ENCODE measurements at places on chromosomes 2 and 18. TPM values are rescaled to one million over a fixed set of nuclear protein-coding genes. Genes with fewer than 3 reads are reported as not detected.

DNA sequence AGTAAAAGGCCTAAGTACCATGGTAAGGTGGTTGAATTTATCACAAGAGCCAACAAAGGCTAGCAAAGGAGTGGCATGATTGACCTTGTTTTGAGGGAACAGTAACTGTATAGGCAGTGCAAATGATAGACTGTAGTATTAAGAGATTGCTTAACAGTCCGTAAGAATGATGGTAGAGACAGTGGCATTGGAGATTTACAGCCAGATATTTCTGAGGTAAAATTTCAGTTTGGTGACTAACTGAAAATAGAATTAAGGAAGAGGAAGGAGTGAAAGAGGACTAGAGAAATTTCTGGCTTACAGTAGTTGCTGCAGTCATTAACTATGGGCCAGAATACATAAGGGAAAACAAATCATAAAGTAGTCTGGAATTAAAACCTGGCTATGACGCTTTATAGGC lies 4.4 kb upstream of the BAZ2B start:
- DNase-seq: no peak

DNA sequence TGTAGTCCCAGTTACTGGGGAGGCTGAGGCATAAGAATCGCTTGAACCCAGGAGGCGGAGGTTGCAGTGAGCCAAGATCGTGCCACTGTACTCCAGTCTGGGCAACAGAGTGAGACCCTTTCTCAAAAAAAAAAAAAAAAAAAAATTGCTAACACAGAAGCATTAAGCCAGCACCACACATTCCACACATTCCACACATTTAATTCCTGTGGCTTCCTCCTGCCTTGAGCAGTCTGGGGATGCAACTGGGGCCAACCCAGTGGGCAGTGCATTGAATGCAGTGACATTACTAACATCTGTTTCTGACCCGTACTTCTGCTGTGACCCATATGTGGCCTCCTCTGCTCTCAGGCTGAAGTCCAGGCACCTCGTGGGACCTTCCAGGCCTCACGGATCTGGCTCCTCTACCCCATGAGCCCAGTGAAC lies 107.0 kb downstream of the BCL2L11 start:
- DNase-seq: no peak

GRCh38 chr2:41101281-41101680 lies 649.4 kb upstream of the SLC8A1 start:
- no peak for DNase-seq

GRCh38 chr18:70653671-70654070 lies 364.8 kb downstream of the SOCS6 start:
- DNase-seq: no peak

GRCh38 chr2:23597687-23598086 lies 212.7 kb downstream of the KLHL29 start:
- no peak for DNase-seq

DNA sequence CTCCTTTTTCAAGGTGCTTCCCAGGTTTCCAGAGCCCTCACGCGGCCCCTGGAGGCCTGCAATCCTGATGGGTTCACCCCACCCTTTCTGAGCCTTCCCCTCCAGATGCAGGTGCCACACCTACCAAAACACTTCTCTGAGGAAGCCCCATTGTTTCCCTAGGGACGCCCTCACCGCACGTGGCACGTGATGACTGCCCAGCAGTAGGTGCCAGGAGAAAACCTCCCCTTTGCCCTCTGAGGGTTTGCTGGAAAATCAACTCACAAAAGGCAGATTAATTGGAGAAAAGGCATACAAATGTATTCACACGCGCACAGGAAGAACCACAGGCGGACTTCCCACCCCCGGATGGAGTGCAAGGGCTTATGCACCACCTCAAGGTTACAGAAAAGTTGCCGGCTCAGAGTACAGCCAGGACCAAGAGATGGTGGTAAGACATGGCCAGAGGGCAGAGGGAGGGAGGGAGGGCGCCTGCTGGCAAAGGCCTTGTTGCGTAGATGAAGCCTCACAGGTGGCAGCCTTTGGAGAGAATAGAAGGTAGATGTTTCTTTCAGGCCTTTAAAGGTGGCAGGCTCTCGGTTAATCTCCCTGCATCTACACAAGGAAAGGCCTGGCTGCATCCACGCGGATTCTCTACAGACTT lies 269.4 kb upstream of the RAB6C start:
- DNase-seq: no peak

GRCh38 chr2:180130403-180130802 lies 123.3 kb upstream of the CWC22 start:
- no peak for DNase-seq

DNA sequence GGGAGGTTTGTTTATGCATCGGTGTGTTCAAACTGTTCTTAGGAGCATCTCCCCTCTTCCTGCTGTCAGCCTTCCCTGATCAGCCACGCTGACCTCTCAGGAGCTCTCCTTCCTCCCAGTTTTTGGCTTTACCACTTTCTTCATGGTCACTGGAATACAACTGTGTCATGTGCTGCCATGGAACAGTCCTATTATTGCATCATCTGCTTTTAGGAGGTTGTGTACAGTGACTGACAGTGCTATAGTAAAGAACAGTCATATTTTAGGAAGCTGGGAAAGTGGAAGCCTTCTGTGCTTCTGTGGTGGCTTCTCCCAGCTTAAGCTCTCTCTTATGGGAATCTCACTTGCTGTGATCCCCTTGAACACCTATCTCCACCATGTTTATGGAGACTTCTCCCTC lies 165.5 kb downstream of the TPGS2 start:
- no peak for DNase-seq

DNA sequence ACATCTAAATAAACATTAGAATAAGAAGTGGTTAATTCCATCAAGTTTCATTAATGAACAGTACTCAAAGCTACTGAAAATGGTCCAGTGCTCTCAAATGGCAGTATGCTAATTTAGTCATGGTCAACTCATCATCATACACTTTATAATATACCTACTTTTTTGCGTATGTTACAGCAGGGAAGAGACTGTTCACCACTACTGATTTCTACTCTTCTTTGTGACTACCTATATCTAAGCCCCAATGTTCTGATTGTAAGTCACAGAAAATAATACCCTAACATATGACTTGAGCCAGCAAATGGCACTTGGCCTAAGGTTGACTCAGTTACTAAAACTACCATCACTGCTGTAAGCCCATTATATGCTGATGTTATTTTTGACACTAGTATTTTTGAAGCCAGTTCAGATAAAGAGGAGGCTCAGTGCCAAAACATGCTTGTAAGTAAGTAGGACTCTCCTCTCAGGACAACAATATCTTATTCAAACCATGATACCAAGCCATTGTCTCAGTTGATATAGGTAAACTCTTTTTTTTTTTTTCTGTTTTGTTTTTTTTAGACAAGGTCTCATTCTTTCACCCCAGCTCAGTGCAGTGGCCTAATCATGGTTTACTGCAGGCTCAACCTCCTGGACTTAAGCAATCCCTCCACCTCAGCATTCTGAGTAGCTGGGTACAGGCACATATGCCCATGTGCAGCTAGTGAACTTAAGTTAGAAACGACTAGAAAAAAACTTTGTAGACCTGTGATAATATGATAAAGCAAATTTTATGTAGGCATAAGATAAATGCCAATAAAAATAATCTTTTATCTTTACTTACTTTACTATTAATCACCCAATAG lies 266.9 kb downstream of the ZNF385B start:
- no peak for DNase-seq

DNA sequence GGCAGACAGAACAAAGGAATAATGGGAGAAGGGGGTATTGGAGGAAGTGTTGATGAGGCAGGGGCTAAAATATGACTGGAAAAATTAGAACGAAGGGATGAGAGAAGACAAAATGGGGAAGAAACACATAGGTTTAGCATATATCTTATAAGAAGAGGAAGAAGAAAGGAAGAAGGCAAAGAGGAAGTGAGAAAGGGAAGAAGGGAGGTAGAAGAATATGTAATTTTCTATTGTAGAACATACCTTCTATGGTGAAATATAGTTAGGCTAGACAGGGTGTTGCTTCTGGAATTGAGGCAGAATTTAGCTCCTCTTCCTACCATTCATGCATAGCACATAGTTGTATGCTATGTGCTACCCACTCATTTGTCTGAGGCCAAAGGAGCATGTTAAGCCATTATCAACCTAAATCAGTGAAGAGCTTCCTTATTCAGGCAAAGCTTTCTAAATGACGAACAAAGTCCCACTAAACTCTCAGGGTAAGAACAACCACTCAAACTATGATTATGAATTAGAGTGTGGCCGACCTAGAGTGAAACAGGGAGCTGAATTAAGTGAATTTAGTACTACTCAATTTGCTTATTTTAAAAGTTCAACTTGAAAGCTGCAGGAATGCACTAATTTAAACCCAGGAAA lies 180.9 kb upstream of the GALNT5 start:
- no peak for DNase-seq

DNA sequence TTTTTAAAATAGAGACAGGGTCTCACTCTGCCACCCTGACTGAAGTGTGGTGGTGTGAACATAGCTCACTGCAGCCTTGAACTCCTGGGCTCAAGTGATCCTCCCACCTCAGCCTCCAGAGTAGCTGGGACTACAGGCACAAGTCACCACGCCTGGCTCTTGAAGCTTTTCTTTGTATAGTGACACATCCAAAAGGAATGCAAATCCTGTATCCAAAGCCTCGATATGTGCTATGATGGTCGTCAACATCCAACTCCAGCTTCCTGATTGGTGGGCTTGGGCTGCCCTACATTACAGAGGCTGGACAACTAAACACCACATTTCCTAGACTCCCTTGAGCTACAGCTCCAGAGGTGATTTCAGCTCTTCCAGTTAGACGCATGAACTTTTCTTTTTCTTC lies 101.7 kb upstream of the PGAP1 start:
- DNase-seq: no peak

- no peak for DNase-seq
These were observed 7.0 kb downstream of the TIMM21 start for GRCh38 chr18:74155276-74155675.

Gene AQP12A
- total RNA-seq: not detected

Gene NPAS2
- 47.4 TPM for total RNA-seq

Gene FBXO48
- total RNA-seq: 1.7 TPM

Gene ATP8B1
- total RNA-seq: 125 TPM

Gene GLI2
- 9.2 TPM for total RNA-seq

Gene ZNF521
- total RNA-seq: 14.6 TPM

Gene CFAP65
- total RNA-seq: 0.29 TPM
